NCI-H1048 (cell line): ENCODE measurements at places on chromosomes 16 and 17.

- no peak for DNase-seq
Observed at GRCh38 chr16:31198207-31198882, 4.2 kb downstream of the PYCARD start.

- DNase-seq, result no peak
Observed at GRCh38 chr16:66512272-66513110, 37.4 kb downstream of the TK2 start.

DNA sequence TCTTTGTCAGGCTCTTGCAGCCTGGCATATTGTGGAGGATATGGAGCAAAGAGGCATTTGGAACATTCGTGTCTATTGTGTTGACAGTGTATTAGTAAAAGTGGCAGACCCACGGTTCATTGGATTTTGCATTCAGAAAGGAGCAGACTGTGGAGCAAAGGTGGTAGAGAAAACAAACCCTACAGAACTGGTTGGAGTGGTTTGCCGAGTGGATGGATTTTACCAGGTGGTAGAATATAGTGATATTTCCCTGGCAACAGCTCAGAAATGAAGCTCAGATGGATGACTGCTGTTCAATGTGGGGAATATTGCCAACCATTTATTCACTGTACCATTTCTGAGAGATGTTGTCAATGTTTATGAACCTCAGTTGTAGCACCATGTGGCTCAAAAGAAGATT is 44.5 kb downstream of the EFCAB13 start:
- DNase-seq, result no peak

- no peak for DNase-seq
Observed at GRCh38 chr16:622920-623280, 7.9 kb upstream of the WFIKKN1 start.

- DNase-seq, result no peak
Observed at GRCh38 chr16:79053577-79053976, 547.0 kb downstream of the MAF start.

DNA sequence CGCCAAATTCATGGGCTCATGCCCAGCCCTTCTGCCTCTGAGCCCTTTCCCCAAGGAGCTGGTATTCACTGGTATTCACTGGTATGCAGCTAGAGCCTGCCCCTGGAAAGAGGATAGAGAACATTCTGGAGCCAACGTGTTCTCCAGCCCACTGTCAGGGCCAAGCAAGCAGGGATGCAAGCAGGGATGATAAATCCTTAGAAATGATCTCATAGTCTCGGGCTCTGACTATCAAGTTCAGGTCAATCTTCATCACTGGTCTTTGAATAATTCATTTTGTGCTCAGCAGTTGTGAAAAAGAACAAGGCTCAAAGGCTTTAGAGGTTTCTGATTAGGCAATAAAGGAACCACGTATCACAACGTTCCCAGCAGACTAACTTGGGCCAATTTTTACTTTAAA is 57.3 kb downstream of the CACNG5 start:
- no peak for DNase-seq

- no peak for DNase-seq
Observed at GRCh38 chr17:39973496-39973895, 7.1 kb upstream of the PSMD3 start.

GRCh38 chr17:1611715-1612114 is 16.9 kb downstream of the SLC43A2 start:
- DNase-seq, result no peak

DNA sequence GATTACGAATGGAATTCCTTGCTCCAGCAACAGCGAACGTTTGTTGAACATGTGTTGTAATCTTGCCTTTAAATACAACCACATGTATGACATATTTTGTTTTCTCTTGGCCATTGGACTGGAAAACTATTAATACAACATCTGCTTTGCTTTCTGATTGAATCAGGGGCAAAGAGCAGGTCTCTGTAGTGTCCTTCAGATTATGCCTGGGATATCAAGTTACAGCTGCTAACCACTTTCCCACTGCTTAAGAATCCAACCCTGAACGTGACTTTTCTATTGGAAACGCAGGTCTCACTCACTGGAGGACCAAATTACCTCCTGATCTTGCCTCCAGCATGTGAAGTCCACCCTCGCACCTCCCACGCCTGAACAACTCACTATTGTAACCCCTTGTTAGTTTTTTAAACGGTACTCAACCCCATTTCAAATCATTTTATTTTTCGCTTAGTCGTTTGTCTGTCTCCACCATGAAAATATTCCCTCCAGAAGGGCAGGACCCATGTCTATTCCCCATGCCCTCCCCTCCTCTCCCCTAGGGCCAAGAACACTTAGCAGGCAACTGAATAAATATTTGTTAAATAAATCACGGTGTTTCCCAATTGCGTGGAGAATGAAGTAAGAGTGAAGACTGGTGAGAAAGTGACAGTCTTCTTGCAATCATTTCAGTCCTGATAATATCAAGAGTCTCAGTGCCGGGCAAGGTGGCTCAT is 57.4 kb upstream of the MRTFB start:
- DNase-seq, result no peak

DNA sequence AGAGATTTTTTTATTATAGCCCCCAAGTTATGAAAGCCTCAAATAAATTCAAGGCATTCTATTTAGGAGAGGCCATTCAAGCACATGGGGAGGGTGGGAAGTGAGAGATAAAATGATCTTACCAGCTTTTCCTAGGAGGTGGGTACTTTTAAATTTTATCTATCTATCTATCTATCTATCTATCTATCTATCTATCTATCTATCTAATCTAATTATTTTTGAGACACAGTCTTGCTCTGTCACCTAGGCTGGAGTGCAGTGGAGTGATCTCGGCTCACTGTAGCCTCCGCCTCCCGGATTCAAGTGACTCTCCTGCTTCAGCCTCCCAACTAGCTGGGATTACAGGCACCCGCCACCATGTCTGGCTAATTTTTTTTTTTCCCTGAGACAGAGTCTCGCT is 182.3 kb downstream of the PARN start:
- DNase-seq, result no peak

DNA sequence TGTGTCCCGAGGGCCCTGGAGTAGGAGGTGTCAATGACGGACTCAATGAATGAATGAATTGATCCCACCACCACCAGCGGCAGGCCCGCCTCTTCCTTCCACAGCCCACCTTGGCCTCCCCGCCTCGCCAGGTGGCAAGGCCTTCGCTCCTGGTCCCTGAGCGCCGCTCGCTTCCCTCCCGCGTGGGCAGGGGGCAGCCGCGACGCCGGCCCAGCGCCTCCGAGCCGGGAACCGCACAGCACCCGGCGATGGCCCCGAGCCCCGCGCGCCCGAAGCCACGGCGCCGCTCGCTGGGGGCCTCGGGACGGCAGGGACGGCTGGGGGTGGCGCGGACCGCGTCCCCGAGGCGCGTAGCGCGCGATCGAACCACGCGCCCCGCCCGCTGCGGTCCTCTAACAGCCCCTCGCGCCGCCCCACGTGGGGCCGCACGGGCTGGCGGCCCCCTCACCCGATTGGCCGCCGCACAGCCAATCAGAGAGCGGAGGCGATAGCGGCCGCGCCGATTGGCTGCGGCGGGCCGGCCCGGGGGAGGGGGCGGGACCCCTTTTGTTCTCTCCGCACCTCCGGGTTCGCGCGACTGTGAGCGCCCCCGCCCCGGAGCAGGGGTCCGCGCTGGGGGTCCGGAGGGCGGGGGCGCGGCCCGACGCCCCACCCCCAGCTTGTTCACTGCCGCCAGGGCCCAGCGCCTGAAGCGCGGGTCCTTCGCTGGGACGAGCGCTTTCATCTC is 31.4 kb downstream of the ACTG1 start:
- DNase-seq, result peak; percentile 67

- DNase-seq, result no peak
Observed at GRCh38 chr16:88066680-88067529, 115.7 kb downstream of the BANP start.

- no peak for DNase-seq
Observed at GRCh38 chr16:80006241-80007215, 406.0 kb upstream of the MAF start.

DNA sequence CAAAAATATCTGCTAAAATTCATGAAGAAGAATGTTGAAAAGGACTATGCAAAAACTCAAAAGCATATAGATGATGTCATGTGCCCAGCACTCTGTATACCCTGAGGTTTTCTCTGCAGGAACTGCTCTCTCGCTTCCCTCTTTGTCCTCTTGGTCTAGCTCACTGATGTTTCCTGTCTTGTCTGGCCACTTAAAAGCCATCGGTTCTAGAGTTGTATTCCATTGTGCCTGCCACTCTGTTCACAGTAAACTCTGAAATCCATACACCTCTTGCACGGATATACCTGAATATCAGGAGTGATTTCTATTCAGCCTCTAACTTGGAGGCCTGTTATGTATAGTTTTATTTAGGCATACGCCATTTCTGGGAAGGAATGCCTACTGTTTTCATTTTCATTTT is 101.0 kb upstream of the CNTNAP4 start:
- no peak for DNase-seq

DNA sequence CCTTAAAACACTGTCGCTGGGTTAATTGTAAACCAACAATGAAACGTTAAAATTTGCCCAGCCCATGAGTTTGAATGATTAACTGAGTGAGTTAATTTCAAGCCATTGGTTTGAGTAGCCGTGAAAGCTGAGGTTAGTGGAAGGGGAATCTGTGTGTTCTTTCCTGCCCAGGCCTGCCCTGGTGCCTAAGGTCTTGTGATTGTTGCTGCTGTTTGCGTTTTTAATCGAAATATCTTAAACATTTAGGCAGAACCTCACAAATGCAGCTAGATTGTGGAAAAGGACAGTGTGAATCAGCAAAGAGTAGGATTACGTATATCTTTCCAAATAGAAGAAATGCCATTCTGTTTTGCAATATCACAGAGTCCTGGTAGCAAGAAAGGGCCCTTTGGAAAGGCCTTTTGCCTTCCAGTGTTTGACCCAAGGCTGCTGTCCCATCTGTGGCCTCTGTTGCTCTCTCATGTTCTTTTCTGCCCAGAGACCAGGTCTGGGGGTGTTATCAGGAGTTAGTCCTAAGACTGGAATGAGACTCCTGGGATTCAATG is 113.8 kb downstream of the MSI2 start:
- DNase-seq, result no peak

DNA sequence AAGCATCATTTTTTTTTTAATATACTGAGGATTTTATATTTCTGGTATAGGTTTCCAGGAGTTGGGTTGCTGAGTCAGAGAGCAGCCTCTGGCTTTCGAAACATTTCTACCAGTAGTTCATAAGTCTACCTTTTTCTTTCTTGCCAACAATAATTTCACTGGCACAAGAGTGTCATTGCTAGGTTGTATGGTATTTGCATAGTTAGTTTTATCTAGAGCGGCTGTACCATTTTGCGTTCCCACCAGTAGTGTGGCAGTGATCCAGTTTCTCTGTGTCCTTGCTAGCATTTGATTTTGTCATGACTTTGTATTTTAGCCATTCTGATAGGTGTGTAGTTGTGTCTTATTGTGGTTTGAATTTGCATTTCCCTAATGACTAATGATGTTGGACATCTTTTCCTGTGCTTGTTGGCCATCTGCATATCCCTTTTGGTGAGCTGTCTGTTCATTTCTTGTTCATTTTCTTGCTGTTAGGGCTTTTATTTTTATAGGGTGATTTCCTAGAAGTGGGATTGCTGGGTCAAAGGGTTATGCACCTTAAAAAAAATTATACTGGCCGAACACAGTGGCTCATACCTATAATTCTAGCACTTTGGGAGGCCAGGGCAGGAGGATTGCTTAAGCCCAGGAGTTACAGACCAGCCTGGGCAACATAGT is 39.9 kb downstream of the SNX29 start:
- no peak for DNase-seq

DNA sequence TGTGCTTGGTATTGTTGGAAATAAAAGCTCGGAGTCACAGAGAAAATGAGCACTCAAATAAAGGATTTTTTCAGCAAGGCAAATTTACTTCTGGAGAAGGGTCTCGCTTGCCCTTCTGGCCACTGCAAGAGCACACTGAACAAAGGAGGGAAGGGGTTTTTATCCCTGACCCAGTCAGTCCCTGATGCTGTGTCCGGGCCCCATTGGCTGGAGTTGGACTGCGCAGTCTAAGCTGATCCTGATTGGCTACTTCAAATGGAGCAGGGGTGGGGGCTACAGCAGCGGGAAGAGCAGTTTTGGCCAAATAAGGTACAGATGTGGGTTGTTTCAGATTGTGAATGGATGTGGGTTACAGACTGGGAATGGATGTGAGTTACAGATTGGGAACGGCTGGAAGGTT is 4.3 kb upstream of the NLRP1 start:
- no peak for DNase-seq

- no peak for DNase-seq
Observed at GRCh38 chr16:1397779-1398178, 16.7 kb downstream of the UNKL start.

GRCh38 chr17:9054126-9054975 is 33.0 kb downstream of the NTN1 start:
- no peak for DNase-seq

- DNase-seq, result no peak
Observed at GRCh38 chr17:45863857-45864654, 19.4 kb downstream of the SPPL2C start.

- DNase-seq, result no peak
Observed at GRCh38 chr16:58678269-58678668, 6.3 kb downstream of the SLC38A7 start.

DNA sequence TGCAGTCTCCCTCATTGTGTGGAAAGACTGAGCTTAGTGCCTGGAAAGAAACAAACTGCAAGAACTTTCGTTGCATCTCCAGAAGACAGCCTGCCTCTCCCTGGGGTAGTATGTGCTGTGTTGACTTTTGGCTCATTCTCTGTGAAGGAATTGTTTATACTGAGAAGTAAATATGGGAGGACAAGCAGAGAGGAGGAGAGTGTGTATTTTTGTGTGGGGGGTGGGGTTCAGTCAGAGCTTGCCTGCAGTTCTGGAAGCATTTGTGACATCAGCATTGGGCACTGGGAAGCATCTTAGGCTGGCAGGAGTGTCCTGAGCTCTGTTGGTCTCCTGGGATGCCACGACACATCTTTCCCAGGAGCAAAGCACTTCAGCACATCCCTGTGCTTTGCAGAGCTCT is 147.9 kb downstream of the HS3ST3B1 start:
- no peak for DNase-seq

DNA sequence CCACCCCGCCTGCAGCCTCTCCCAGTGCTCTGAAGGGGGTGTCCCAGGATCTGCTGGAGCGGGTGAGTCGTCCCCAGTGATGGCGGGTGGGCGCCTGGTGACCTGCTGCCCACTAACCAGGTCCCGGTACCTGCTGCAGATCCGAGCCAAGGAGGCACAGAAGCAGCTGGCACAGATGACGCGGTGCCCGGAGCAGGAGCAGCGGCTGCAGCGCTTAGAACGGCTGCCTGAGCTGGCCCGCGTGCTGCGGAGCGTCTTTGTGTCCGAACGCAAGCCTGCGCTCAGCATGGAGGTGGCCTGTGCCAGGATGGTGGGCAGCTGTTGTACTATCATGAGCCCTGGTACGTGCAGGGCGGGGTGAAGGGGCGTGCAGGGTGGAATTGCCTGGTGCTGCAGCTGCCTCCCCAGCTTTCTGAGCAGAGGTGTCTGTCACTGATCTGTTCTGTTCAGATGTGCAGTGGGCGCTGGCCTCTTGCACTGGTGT is 3.6 kb downstream of the CDT1 start:
- no peak for DNase-seq

DNA sequence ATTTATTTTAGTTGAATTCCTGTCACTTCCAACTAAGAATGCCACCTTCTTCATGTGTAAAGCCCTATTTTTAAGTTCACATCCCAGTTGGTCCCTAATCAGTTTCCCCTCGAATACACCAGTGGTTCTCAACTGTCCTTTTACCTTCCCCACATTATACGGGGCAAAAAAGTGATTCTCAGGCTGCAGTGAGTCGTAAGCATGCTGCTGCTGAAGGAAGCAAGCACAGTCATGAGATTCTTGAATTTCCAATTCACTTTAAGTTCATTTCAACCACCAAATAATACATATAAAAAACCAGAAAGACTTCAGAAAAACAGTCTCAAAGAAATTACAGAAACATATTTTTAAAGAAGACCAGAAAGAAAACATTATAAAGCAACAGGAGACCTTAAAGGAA is 47.9 kb downstream of the UBE2G1 start:
- DNase-seq, result no peak
